Mesothelial cell of epicardium (in vitro differentiated cells): ENCODE measurements at places on chromosomes 1 and 21. TPM values are rescaled to one million over a fixed set of nuclear protein-coding genes. Genes with fewer than 3 reads are reported as not detected.

DNA sequence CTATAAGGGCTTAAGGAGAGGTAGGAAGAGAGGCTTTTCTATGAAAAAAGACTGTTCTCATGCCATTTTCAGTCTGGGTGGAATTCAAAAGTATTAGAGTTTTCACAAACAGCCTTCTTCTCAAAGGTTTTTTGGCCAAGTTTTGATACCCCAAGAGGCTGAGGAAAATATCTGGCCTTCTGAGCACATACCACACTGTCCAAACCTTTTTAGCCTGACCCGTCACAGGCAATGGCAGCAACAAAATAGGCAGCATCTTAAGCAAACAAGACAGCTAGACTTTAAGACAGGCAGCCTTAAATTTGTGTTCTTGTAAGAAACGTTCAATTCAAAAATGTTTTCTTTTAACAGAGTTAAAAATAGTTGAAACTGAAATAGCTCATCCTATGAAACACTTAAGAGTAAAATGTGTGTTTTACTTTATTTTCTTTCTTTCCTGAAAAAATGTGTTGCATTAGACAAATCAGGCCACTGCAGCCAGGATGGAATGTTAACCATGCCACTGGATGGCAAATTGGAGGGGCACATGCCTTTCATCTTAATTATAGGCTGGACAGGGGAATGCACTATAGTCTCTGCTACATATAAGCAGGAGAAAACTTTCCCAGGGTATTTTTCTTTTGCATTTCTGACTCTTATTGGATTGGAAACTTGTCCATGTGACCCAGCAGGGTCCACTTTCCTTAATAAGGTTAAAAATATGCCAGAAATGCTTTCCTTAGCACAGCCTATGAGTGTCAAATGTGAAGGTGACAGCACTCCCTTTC, 315.0 kb downstream of the TGFB2 start:
- DNase-seq, result no peak

DNA sequence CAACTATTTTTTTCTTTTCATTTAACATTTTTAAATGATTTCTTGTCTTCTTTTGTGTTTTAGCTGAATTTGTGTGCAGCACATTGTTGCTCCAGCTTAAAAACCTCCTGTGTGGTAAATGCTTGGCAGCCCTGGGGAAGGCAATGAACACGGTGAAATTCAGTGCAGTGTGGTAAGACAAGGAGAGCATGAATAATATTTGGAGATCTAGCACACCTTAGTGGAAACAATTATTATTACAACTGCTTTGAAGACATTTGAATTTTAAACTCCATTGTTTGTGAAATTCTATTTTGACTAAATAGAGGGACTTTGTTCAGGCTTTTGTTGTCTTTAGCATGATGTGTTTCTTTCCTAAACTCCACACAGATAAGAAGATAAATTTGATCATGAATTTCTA, 242.6 kb upstream of the CXADR start:
- DNase-seq, result no peak

DNA sequence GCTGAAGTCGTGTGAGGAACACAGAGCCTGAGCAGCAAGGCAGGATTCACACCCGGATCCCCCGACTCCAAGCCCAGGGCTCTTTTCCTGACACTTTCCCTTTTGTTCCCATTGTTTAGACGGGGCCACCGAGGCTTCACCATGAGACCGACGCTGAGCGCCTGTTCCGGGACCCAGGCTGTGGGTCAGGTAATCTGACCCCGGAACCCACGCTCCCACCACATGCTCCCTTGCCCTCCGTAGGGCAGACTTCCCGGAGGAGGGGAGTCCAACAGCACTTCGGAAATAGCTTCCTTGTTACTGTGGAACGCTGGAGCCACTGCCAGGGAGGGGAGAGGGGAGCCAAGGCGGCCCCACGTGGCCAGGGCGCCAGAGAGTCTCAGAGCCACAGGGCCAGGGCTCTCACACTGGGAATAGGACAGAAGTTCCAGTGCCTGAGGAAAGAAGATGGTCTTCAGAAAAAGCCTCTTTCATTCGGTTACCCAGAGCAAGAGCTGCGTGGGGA, 18.4 kb downstream of the RUNX3 start:
- DNase-seq, result no peak

- DNase-seq, result no peak
Observed at GRCh38 chr1:25193229-25193628, 39.1 kb downstream of the SYF2 start.

DNA sequence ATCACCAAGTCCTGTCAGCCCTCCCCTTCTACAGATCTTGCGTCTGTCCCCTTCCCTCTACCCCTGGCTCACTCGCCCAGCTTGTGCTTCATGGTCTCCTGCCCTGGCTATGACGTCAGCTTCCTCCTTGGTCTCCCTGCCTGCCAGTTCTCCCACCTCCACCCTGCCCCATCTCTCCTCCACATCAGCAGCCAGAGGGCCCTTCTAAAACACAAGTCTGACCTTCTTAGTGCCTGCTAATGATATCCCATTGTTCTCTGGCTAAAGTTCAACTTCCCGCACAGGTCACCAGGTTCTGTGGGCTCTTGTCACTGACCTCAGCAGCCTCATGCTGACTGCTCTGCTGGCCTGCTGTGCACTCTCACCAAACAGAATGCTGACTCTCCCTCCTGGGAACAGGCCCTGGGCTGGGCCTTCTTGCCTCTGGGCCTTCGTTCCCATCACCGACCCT, 24.7 kb upstream of the MYCL start:
- no peak for DNase-seq

DNA sequence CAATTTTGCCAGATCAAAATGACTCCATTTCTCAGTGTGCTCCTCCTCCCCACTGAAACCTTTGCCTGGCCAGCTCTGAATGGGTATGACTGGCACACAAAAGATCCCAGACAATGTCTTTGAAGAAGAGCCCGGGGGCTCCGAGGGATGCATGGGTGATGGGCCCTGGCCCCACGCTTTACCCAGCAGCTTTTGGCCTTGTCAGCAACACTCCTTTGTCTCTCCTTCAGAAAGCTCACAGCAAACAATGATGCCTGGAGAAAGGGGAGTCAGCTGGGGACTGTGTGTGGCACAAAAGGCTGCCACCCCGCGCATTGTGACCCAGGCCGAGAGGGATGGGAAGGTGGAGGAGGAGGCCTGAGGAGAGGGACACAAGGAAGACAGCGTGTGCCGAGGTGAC, 45.9 kb downstream of the PLXNA2 start:
- DNase-seq, result no peak

- DNase-seq, result no peak
Observed at GRCh38 chr1:17287130-17287776, 20.7 kb upstream of the PADI4 start.

OPTC gene
- not detected in 3 replicates for total RNA-seq

GRCh38 chr1:6535214-6535613, 19.1 kb downstream of the NOL9 start:
- no peak for DNase-seq

GRCh38 chr21:43820466-43820865, 31.1 kb downstream of the RRP1 start:
- no peak for DNase-seq

LDLRAD1 gene
- not detected in 3 replicates for total RNA-seq

PKP1 gene
- total RNA-seq, result 0.54 to 0.58 TPM (median 0.57 TPM) in 3 replicates

BMP8B gene
- total RNA-seq, result 0.14 to 0.31 TPM (median 0.18 TPM) in 3 replicates

- DNase-seq, result no peak
Observed at GRCh38 chr21:34110594-34111202, 37.3 kb downstream of the MRPS6 start.

DNA sequence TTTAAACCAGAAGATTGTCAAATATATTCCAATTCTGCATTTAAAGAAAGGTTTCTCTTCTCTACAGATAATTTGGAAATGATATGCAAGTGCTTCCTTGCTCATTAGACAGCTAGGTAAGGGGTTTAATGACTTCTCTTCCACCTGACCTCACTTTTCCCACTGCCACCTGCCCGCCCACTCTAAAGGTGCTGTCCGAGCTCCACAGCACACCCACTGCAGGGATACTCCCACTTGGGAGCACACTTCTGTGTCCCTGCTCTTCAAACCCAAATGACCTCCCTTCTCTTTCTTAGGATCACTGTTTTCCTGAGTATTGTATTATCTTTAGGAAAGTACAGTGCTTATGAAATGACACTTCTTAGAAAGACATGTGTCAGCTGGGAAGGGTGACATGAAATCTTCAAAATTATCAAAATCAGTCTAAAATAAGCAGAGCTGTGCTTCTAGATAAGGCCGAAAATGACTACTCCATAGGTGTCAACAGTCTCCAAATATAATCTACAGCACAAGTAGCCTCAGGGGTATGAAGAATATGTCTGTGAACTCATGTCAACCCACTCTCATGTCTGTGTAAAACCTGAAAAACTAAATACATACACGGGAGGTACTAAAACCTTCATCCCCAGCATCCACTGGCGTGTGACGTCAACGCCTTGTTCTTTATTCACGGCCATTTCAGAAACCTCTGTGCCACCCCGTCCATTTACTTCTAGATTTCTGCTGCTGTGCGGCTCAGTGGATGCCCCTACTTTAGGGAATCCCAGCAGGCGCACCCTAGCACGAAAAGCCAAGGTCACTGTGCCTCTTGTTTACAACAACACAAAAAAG, 71.0 kb downstream of the SLC45A1 start:
- DNase-seq, result no peak

DNA sequence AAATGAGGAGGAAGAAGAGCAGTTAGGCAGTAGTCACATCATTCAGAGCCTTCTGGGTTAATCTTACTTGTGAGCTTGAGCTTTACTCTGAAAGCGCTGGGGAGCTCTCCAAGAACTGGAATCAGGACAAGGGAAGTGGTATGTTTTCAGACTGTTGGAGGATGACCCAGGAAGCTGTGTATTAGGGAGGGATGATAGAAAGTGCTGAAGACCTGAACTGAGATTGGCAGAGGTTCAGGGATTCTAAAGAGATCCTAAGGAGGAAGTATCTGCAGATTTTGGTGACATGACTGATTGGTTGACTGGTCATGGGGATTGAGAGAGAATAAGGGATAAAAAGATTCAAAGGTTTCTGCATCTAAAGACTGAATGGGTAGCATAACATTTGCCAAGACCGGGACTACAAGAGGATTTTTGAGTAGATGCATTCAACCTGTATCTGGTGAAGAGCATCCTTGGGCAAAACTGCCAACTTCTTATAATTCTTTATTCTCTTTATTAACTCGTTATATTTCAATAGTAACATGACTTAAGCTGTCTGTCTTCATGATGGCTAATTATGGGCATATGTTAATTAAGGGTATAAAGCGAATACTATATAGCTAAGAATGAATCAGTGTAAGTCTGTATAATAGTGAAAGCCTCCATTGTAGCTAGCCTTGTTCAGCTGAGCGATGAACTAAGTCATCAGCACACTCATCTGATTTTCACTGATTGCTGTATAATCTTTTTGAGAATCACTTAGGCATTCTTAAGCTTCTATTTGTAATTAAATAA, 41.8 kb downstream of the XCL1 start:
- DNase-seq, result no peak

GRCh38 chr1:106780066-106780465, 276.4 kb upstream of the PRMT6 start:
- no peak for DNase-seq

DNA sequence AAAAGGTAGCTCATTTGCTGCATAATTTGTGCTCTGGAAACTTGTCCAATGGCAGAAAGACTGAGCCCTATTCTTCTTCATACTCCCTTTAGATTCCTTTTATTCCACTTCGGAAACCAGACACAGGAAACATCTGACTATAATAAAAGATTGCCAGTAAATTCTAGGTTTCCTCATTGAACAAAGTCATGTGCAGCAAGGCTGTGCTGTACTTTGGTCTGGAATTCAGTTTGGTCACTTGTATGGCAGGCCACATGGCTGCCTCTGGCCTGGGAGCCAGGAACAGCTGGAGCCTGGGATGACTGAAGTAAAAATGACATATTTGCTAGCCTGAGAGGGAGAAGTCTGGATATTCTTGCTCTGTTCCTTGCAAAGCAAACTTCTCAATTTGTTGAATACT, 79.6 kb downstream of the ST3GAL3 start:
- no peak for DNase-seq

- no peak for DNase-seq
Observed at GRCh38 chr1:35797380-35797779, 10.4 kb upstream of the AGO4 start.

- DNase-seq, result no peak
Observed at GRCh38 chr1:54126271-54126815, 26.5 kb downstream of the CDCP2 start.
